ENCODE measurements at places on chromosomes 2 and 18.

DNA sequence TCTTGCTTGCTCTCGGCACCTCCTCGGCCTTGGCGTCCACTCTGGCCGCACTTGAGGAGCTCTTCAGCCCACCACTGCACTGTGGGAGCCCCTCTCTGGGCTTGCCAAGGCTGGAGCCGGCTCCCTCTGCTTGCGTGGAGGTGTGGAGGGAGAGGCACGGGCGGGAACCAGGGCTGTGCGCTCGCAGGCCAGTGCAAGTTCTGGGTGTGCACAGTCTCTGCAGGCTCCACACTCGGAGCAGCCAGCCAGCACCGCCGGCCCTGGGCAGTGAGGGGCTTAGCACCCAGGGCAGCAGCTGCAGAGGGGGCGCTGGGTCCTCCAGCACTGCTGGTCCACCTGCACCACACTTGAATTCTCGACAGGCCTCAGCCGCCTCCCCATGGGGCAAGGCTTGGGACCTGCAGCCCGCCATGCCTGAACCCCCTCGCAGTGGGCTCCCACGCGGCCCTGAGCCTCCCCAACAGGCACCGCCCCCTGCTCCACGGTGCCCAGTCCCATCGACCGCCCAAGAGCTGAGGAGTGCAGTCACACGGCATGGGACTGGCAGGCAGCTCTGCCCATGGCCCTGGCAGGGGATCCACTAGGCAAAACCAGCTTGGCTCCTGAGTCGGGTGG lies 411.2 kb upstream of the CHAC2 start:
- DNase-seq: no peak

- DNase-seq: peak; percentile 40
Measured at GRCh38 chr2:226115832-226116200, 683.8 kb downstream of the IRS1 start.

- peak; percentile 1 for DNase-seq
Measured at GRCh38 chr18:38494065-38494464, 928.5 kb upstream of the CELF4 start.

- no peak for DNase-seq
Measured at GRCh38 chr2:219532378-219532649, 11.3 kb downstream of the CHPF start.

DNA sequence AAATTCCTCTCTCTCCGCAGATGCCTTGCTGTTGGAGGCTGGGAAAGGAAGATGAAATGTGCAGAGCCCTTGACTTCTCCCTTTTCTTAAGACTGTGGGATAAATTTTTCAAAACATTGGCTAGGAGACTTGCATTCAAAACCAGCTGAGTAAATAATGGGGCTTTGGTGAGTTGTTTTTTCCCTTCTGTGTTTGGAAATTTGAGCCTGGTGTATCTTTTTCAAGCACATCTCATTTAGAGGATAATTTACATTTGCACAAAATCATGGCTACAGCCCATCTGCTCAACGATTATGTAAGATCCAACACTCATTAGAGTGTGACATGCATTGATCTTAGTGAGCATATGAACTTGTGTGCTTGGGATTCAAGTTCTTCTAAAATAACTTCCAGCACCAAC lies 112.1 kb upstream of the ATP8B1 start:
- DNase-seq: peak; percentile 72

DNA sequence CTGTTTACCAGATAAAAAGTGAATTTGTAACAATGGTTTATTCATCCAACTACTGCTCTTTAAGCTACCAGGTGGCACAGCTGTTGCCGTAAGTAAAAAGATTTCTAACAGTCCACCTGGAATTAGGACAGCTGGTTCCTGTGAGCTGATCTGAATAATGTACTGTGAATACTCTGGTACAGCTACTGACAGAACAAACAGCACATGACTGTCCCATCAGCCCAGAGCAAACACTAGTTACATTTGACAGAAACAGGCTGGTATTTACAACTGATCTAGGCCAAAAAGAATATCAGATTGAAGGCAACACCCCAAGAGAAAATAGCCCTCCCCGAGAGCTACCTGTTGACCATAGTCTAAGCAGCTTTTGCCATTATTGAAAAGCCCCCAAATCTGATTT lies 840.4 kb downstream of the CPS1 start:
- no peak for DNase-seq

Measured in choroid plexus epithelial cell (primary cell).